ENCODE measurements at places on chromosomes 3 and 15.
A peak's percentile ranks its signal among the peaks of the same experiment; 100 is the strongest.

DNA sequence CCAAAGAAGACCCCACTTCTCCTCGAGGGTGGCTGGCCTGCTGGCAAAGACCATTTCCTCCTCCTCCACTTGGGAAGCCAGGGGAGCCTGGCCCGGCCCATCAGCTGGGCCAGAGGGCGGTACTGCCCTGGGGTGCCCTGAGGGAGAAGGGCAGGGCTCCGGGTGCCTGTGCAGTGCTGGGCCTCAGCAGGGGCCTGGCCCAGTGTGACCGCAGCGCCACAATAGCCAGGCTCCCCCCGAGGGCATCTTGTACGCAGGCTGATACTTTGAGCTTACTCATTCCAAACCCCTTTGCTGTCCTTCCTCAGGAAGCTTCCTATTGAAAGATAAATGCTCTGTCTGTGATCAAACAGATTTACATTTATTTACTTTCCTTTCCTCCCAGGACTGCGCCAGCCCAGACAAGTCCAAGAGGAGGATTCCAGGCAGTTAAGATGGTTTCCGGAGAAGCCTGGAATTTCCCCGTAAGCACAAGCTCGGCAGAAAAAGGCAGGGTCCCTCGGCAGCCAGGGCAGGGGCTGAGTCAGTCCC, 240.1 kb downstream of the XXYLT1 start:
- DNase-seq, result no peak

DNA sequence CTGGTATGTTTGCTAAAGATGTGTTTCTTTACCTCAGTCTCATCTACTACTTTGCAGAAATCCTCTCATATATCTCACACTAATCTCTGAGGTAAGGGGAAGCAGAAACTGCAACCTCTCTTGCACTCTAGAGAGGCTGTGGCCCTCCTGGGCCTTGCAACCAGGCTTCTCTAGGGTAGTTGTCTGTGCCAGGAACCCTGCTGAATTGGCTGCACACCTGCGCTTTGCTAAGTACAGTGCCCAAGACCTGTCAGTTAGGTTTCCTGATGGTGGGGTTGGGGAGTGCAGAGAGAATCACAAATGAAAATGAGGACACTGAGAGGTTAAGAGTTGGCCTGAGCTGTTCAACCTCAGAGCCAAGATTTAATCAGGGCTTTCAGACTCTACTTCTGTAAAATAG, 117.2 kb upstream of the PLXNA1 start:
- no peak for DNase-seq

GRCh38 chr3:188316021-188316722, 162.2 kb downstream of the LPP start:
- DNase-seq, result peak; percentile 49

- no peak for DNase-seq
These were observed 165.4 kb upstream of the AGTR1 start for GRCh38 chr3:148532326-148532725.

GRCh38 chr3:4722103-4722502, 229.0 kb downstream of the ITPR1 start:
- DNase-seq, result peak; percentile 63

DNA sequence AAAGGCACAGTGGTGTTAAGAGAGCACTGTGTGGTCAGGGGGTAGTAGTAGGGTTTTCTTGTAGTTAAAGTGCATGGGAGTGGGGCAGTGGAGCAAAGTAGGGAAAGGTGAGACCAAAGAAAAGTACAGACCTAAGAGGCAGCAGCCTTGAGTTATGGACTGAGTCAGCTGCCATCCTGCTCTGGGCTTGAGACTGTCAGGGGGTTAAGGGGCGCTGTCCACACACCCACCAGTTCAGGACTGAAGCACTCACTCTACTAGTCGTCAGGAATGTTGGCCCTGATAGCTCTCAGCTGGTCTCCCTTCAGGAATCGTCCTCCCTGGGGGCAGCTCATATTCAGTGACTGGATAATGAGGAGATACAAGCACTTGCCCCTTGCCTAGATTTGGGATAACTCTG, 7.9 kb downstream of the CCR4 start:
- DNase-seq, result no peak

GRCh38 chr15:70375006-70375431, 277.3 kb upstream of the TLE3 start:
- peak; percentile 12 for DNase-seq

- DNase-seq, result peak; percentile 33
These were observed 1.6 kb upstream of the SIN3A start for GRCh38 chr15:75452865-75453702.

DNA sequence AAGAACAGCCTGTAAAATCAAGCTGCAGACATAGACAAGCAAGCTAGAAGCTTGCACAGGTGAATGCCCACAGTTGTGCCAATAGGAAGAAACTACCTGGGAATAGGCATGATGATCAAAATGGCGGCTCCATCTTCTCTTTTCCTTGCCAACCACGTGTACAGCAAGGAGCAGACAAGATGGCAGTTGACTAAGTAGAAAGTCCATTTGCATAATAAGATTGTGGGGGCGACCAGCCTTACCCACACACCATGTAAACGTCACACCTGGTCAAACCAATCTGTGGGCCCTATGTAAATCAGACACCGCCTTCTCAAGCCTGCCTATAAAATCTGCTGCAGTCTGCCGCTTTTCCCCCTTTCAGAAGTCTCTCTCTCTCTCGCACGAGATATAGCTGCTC, 25.1 kb upstream of the ANKRD34C start:
- DNase-seq, result no peak

GRCh38 chr15:90201130-90201943, at the start of gene SEMA4B:
Gene SEMA4B, plus strand, starts transcription at chr15:90201330. Its CDS starts 249 bp downstream, at chr15:90201579.
- DNase-seq, result peak; percentile 82

- DNase-seq, result no peak
These were observed 193.3 kb upstream of the ZNF717 start for GRCh38 chr3:75978686-75979085.

DNA sequence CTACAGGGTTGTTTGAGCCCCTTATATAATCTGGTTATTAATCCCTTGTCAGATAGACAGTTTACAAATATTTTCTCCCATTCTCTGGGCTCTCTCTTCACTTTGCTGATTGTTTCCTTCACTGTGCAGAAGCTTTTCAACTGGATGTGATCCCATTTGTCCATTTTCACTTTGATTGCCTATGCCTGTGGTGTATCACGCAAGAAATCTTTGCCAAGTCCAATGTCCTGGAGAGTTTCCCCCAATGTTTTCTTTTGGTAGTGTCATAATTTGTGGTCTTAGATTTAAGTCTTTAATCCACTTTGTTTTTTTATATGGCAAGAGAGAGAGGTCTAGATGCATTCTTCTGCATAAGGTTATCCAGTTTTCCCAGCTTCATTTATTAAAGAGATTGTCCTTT, 40.7 kb downstream of the XXYLT1 start:
- no peak for DNase-seq

GRCh38 chr3:158769952-158770740, 31.7 kb upstream of the MFSD1 start:
- DNase-seq, result no peak

Measured in suppressor macrophage treated with lipopolysaccharide for 4 hours (primary cell).